ENCODE measurements at places on chromosomes 1 and 21.
A peak's percentile ranks its signal among the peaks of the same experiment; 100 is the strongest.

- DNase-seq = no peak
Observed at GRCh38 chr1:207328908-207329440, 7.5 kb downstream of the CD55 start.

DNA sequence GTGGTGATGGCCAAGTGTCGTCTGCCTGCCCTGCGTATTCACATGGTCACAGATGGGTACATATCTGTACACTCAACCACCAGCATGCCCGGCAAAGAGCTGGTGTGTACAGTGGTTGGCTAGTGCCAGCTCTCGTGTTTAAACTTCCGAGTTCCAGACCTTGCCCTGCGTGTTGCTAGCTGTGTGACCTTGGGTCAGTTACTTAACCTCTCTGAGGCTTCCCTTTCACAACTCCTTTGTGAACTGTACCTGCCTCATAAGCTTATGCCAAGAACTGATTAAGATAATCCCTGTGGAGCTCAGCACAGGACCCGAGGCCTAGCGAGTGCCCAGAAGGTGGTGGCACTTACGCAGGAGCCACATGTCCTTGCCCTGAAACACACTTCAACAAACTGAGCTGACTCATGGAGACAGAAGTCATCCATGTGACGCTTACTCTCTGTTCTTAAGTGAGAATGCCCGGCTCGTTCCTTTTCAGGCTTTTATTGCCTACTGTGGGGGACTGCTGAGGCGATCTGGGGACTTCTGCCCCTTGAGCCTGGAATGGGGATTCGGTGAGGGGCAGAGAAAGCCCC is 55.4 kb downstream of the ALPL start:
- DNase-seq = no peak

DNA sequence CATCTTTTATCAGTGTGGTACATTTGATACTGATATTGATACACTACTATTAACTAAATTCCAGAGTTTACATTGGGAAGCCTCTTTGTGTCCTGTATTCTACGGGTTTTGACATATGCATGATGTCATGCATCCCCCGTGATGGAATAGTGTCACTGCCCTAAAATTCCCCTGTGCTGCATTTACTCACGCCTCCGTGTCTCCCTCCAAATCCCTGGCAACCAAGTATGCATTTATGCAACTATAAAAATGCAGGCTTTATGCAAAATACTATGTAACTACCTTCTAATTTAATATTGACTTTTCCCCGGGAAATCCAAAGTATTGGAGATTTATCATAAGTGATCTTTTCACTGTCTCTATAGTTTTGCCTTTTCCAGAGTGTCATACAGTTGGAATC is 453.7 kb upstream of the RUNX1 start:
- DNase-seq = no peak

GRCh38 chr1:69824932-69825331 is 257.2 kb downstream of the LRRC7 start:
- DNase-seq = no peak

GRCh38 chr1:11143907-11144306 is 44.2 kb upstream of the EXOSC10 start:
- DNase-seq = no peak

GRCh38 chr1:19557609-19558051 is 72.3 kb upstream of the CAPZB start:
- DNase-seq = no peak

- DNase-seq = no peak
Observed at GRCh38 chr1:56448529-56449300, 130.6 kb downstream of the PLPP3 start.

- DNase-seq = no peak
Observed at GRCh38 chr21:39452970-39453342, 1.2 kb downstream of the SH3BGR start.

DNA sequence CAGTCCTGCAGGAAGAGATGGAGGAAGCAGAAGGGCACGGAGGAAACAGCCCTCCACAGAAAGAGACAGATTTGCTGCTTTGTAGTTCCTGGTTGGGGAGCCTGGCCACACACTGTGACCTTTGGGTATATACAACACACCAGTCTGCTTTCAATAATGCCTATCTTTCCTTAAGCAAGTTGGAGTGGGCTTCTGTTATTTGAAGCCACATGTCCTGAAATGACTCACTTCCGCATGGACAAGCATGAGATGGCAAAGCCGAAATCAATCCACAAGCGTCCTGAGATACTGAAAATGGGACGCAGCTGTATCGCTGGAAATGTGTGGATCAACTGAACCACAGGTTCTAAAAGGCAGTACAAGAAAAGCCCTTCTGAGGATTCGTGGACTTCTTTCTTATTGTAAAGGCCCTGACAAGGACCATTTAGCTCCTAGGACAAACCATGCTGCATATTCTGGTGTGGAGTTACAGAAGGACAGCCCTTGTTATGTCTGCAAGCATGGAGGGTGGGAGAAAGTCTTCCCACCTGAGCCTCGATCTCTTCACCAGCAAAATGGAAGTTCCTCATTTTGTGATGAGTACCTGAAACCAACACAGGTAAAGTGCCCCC is 22.7 kb upstream of the FHAD1 start:
- no peak for DNase-seq

GRCh38 chr1:3327389-3327702 is 127.1 kb upstream of the ARHGEF16 start:
- DNase-seq = no peak

DNA sequence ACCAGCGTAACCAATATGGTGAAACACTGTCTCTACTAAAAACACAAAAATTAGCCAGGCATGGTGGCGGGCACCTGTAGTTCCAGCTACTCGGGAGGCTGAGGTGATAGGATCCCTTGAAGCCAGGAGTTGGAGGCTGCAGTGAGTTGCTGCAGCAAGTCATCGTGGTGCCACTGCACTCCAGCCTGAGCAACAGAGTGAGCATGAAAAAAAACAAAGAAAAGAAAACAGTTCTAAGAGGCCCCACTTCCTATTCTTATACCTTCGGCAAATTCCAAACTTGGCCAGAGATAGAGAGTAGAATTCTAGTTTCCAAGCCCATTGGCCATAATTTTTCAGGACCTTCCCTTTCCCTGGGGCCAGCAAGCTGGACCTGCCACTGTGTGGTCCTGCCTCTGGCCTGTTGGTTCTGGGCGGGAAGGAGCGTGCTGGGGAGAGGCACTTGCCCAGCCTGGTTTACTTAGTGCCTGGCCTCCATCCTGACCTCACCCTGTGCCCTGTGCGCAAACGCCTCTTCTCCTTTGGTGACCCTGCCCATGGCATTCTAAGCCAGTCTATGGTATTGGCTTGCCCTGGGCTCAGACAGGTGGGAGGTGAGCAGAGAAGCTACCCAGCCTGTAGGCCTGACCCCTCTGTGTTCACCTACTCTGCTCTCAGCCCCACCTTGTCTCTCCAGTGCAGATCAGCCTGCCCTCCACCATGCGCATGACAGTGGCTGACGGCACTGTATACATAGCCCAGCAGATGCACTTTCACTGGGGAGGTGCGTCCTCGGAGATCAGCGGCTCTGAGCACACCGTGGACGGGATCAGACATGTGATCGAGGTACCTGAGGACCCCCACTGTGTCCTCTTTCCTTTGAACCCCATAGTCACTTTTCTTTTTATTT is 11.0 kb downstream of the CA6 start:
- no peak for DNase-seq

- DNase-seq = no peak
Observed at GRCh38 chr1:230627767-230628166, 14.5 kb upstream of the COG2 start.

GRCh38 chr1:220880726-220881506 is 1.7 kb downstream of the HLX start:
- peak; percentile 57 for DNase-seq

GRCh38 chr1:208837242-208837641 is 593.1 kb upstream of the PLXNA2 start:
- no peak for DNase-seq

DNA sequence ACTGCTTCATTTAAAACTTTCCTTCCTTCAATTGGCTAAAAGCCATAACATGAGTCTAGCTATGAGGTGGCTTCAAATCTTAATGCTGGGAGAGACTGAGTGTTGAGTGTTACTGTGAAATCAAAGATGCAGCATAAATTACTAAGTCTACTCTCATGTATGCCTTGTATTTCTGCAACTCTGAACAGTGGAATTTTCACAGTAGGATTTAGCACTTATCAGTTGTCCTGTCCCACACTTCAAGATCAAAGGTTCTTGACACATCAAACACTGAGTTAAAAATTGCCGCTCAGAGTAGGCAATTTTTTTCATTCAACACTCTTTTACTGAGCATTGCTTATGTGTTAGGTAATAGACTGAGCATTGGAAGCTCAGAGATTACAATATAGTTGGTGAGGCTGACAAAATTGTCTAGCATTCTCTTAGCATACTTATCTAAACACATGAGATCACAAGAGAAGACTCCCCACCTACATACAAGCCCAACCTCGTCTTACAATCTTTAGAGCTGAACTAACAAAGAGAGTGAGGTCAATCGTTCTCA is 56.4 kb upstream of the ADORA3 start:
- no peak for DNase-seq

DNA sequence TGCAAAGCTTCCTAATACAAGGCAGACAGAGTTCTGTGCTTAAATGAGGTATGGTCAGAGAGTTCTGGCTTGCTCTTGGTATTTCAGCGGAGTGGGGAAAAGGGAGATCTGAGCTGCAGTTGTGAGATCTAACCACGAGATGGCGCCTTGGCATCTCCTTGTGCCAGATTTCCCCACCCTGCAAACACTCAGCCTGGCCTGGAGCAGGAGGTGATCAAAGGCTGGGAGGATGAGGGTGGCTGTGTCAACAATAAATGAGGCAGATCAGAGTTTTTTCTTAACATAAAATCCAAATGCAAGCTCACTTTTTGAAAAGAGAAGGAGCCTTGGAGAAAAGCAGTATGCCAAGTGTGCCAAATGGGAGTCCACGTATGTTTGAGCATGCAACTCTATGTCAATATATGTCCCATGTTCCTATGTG is 4.1 kb upstream of the TFAP2E start:
- peak; percentile 71 for DNase-seq

- peak; percentile 65 for DNase-seq
Observed at GRCh38 chr1:18385239-18385790, 95.4 kb upstream of the KLHDC7A start.

DNA sequence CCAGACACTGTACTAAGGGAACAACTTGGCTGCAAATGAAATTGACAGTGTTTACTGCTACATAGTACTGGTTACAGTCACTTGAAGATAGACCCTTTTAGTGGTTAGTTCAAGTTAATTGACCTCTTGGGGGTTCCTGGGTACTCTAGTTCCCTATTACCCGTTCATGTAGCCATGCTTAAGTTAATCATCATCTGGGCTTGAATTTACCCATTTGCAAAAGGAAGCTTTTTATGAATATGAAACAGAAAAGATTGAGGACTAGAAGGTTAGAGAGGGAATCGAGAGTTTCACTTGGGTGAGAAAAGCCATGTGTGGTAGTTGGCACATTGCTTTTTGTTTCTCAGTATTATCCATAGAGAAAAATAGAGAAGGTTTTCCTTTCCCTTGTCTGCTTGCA is 2.7 kb downstream of the MIA3 start:
- DNase-seq = no peak

DNA sequence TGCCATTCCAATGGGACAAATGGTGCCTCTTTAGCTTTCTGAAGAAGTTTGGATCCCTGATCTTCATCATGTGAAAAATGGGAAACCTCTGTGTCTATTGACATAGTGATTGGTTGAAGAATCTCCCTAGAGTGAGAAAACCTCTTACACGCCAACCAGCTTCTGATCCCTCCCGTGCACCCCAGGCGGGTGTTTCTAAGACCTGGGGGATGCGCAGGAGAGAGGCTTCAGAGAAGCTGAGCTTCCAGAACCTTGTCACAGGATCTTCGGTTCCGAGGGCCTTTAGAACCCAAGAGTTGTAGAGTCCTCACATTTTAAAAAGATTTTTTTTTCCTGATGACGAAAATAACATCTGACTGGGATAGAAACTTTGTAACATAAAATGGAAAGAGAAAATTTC is 11.3 kb downstream of the PODN start:
- DNase-seq = no peak

DNA sequence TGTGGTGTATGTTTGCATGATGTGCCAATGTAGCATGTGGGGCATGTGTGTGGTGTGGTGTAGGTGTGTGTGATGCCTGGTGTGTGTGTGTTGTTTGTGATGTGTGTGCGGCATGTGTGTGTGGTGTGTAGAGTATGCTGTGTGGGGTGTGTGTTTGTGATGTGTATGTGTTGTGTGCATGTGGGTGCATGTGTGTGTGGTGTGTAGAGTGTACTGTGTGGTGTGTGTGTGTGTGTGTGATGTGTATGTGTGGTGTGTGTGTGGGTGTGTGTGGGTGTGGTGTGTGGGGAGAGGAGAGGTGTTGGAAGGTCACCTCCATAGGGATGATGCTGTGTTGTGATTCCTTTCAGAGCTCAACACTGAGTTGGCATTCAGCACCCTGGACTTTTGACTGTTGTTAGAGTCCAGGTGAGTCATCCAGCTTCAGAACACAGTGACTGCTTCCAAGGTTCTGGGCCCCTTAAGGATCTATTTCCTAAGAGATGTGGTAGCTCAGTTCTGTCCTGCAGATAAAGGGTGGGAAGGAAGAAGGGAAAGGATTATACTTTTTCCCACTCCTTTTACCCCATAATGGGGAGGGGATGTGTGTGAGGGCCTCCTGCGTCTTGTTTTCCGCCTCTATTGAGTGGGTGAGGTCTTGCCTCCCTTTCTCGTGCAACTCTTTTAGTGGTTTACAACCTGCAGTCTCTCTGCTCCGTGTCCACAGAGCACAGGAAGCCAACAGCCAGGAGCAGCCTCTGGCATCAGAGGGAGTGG is 47.6 kb downstream of the RHOU start:
- no peak for DNase-seq

- DNase-seq = peak; percentile 83
Observed at GRCh38 chr1:9198538-9199361, 35.8 kb upstream of the H6PD start.

DNA sequence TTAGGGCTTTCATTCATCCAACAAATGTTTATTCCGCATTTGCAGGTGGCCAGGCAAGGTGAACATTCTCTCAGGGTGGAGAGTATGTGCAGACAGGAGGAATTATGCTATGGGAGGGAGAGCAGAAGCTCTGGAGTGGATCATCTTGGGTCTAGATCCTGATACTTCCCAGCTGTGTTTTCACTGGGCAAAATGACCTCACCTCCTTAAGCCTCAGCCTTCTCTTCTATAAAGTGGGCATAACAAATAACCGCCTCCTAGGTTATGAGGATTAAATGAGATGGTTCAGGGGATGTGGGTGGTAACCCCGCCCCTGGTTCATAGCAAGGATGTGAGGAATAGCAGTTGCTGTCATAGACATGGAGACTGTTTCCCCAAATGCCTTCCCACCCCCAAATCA is 1.7 kb upstream of the TMEM51 start:
- DNase-seq = no peak

- DNase-seq = no peak
Observed at GRCh38 chr1:230127105-230128054, 60.3 kb downstream of the GALNT2 start.
